ENCODE measurements at places on chromosomes 16 and 17. TPM values are rescaled to one million over a fixed set of nuclear protein-coding genes. Genes with fewer than 3 reads are reported as not detected.

- DNase-seq: no peak
Observed at GRCh38 chr17:60332574-60332973, 59.4 kb downstream of the USP32 start.

- peak; percentile 43 for DNase-seq
Observed at GRCh38 chr17:78780335-78780734, 1.7 kb downstream of the CYTH1 start.

GRCh38 chr17:77852731-77853130 lies 105.8 kb upstream of the TNRC6C start:
- DNase-seq: no peak

GRCh38 chr16:56279132-56279531 lies 87.8 kb downstream of the GNAO1 start:
- DNase-seq: peak; percentile 74

DNA sequence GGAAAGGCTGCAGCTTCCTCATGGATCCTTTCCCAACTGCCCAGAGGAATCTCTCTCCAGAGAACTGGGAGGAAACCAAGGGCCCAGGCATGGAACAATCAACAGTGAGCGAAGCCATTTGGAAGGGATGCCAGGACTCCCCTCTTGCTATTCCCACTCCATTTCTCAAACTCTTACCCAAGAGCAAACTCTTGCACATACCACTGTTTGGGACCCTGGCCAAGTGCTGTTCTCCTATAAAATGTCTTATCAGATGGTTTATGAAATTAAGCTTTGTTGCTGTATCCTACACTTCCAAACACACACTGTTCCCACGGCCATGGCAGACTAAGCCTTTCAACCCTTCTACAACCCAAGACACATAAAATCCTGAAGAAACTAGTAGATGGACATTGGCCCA lies 48.3 kb upstream of the AXIN2 start:
- no peak for DNase-seq

DNA sequence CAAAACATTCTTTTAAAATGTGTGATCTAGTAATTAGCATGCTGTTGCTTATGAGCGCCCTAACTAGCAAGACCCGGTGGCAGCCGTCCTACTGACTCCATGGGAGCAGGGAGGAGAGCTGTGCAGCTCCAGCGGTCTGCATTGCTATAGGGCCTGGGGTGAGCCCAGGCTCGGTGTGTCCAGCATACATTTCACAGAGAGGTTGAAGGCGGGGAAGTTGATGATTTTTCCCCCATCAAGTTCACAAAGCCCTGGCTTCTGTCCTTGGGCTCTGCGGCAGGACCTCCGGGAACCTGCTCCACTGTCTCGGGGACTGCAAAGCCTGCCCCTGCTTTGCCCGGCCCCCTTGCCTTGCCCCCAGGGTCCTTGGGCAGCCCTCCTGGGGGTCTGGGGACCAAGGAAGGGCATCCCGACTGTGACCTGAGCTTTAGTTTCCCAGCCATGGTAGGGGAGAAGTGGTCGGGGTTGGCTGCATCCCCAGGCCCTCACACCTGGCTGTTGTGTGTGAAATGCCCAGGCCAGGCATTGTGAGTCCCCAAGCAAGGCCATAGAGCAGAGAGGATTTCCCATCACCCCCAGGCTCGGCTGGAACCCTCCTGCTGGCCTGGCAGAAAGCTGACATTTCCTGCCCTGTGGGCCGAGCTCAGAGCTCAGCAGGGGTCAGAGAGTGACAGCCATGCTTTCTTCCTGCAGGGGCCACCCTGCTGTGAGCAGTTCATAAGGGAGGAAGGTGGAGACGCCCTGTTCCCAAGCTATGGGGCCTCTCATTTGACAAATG lies 24.8 kb downstream of the KCNJ12 start:
- DNase-seq: no peak

- no peak for DNase-seq
Observed at GRCh38 chr16:16857012-16857411, 478.1 kb downstream of the NPIPA7 start.

The SULT1A4 gene
- total RNA-seq: 2.2 TPM

DNA sequence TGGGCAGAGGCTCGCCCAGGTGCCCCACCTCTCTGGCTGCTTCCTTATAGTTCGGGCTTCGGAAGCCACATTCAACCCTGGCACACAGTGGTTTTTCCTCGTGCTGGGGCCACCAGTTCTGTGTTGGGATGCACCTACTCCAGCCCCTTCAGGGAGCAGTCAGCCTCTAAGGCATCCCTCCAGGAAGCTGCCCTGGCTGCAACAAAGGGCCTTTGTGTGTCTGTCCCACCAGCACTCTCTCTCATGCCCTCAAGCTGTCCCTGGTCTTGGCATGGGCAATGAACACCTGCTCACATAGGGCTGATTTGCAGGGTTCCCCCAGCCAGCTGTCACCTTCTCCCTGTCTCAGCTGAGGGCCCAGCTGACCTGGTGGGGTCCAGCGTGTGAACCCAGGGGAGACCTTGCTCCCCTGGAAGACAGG lies 754 bp upstream of the NOXO1 start:
- no peak for DNase-seq

DNA sequence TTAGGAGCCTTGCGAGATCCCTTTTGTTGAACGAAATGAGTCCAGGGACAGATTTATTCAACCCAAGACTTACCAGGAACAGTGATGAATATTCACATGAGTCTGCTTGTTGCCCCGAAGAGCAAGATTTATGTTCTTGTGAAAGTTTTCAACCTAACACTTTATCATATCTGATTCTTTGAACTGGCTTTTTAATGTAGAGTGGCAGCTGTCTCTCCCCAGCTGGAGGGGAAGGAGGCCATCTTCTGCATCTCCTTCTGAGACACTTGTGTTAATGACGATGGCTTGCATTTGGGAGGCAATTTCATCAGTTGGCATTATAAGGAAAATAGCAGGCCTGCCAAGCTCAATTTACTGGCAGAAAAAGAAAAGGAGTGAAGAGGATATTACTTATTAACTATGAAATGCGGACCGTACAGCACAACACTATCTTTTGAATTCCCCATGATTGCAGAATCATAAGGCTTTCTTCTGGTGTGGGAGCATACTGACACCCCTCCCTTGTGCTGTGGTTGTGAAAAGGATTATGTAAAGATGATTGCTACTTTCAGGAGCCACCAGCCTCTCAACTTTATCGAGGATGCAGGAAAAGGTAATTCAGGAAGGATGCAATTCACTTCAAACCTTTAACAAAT lies 35.7 kb downstream of the SMARCE1 start:
- no peak for DNase-seq

The NPIPB2 gene
- 7.6 TPM for total RNA-seq

GRCh38 chr16:89164436-89164835 lies 7.1 kb upstream of the CDH15 start:
- no peak for DNase-seq

GRCh38 chr17:68418876-68419275 lies 38.4 kb downstream of the WIPI1 start:
- DNase-seq: no peak

The PSMB10 gene
- total RNA-seq: 214 TPM

- no peak for DNase-seq
Observed at GRCh38 chr17:61005358-61005757, 327.7 kb downstream of the BCAS3 start.

The RNF43 gene
- 0.07 TPM for total RNA-seq

The KRT9 gene
- not detected for total RNA-seq

DNA sequence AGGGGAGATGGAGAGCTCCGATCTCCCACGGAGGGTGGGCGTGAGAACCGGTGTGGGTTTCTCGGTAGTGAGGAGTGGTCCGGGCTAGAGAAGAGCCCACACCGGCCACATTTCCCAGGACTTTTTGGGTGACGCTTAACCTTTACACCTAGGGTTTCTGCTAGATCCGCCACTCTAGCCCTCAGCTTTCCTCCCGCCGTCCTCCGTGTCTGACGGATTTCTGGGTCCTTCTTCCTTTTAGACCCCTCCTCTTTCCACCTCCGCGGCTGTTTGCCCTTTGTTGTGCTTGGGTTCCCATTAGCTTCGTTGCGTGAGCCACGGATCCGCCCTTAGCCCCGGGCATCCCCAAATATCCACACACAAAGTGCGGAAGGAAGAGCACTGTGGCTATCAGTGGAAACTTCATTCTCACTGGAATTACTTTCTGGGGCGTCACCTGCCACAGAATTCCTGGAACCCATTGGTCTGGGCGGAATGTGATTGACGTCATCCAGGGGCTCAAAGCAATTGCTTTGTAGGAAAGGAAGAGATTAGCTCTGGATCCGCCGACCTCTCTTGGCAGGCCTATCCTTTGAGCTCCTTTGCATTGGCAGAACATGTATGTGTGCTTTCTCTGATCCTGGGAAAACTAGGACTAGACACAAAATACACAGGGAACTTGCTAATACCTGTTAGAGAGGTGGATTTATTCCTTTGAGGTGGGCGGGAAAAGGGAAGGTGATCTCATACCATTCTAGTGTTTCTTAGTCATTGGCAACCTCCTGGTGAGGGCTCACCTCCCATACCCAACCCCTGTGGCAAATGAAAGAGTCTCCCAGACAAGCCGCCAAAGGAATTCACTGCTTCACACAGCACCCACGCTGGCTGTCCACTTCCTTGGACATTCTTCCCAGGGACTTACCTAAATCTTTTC lies 654 bp downstream of the TNFAIP1 start:
- peak; percentile 40 for DNase-seq

GRCh38 chr16:87541872-87542234 lies 49.0 kb upstream of the ZCCHC14 start:
- no peak for DNase-seq

GRCh38 chr17:79441356-79442160 lies 169.3 kb downstream of the RBFOX3 start:
- DNase-seq: no peak

GRCh38 chr17:37478187-37478586 lies 11.5 kb upstream of the DUSP14 start:
- DNase-seq: no peak

DNA sequence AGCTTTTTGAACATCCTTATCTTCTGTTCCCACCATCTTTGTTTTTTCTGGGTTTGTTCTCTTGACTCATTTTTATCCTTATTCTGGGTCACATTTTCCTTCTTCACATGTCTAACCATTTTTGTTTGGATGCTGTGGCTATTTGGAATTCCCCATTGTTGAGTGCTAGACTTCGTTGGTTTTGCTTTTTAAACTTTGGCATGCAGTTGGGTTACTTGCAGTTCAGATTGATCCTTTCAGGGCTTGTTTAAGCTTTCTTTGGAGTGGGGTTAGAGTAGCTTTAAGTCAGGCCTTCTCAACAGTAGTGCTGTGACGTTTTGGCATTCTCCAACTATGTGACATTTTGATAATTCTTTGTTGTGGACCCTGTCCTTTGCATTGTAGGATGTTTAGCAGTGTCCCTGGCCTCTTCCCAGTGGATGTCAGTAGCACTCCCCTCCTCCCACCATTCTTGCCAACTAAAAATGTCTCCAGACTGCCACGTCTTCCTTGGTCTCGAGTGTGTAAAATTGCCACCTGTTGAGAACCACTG lies 21.1 kb downstream of the PRMT7 start:
- no peak for DNase-seq

- DNase-seq: no peak
Observed at GRCh38 chr17:33680472-33680871, 387.4 kb upstream of the ASIC2 start.

DNA sequence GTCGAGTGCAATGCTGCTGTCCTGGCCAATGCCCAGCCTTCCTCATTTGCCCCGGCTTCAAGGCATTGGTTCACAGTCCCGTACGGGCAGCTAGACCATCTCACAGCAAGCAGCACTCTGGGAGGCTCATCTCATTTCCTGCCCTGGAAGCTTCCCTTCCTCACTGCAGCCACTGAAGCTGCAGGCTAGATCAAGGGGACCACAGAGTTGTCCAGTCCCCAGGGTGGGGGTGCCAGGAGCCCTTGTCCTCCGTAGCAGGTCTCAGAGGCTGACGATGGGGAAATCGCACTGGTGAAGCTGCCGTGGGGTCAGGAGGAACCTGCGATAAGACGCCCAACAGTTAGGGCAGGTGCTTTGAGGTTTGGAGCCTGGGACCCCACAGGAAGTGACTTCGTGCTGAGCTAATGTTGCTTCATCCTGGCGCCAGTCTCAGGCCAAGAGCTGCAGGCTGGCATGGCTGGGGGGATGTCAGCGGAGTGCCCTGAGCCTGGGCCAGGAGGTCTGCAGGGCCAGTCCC lies at the start of gene SPNS3:
TSS of gene SPNS3 (plus strand) at position 426 of the 517 bp plus-strand sequence. CDS start at position 454, 28 bp downstream.
- DNase-seq: peak; percentile 53

The SOX9 gene
- not detected for total RNA-seq

DNA sequence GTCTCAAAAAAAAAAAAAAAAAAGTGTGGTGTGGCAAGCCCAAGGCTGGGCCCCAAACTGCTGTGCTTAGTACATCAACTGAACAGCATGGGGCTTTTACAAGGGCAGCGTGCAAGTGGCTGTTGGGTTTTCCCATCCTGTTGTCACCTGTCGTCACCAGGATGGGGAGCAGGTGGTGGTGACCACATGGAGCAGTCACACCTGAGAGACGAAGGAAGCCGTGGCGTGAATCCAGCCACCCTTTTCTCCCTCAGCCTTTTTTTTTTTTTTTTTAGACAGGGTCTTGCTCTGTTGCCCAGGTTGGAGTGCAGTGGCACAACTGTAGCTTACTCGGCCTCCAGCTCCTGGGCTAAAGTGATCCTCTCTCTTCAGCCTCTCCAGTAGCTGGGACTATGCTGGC lies 4.1 kb upstream of the MRPL58 start:
- no peak for DNase-seq

DNA sequence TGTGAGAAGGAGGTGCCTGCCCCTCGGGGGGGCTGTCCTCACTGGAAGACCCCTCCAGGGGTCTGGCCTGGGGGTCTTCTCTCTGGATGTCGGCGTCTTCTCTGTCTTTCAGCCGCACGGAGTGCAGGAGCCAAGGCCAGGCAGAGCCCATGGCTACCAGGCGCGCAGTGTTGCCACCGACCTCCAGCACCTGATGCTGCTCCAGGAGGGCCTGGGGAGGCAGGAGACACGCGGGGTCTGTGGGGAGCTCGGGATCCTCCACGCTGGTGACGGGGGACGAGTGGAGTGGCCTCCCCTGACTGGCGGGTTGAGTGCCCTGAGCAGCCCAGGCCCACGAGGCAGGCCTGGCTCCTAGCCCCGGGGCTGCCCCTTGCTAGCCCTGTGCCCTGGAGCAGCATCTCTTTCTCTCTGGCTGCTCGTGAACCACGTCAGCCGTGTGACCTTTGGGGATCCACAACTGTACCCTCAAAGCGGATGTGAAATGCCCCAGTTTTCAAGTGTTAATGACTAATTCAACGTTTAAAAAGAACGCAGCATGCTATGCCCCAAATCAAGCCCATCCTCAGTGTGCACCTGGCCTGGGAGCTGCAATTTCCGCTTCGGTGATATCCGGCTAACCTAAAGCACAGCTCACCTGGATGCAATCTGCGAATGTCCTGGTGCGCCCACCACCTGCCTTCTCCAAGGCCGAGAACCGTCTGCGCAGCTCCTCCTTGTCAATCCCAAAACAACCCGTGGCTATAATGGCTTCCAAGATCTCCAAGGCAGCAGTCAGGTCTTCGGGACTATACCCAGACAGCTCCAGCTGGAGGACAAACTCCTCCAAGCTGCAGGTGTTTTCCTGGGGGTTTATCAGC lies 62.9 kb downstream of the IL21R start:
- DNase-seq: no peak
